ENCODE measurements at places on chromosomes 12 and 14. TPM values are rescaled to one million over a fixed set of nuclear protein-coding genes. Genes with fewer than 3 reads are reported as not detected.

- DNase-seq: no peak
These were observed 23.2 kb upstream of the MEG3 start for GRCh38 chr14:100802766-100803165.

DNA sequence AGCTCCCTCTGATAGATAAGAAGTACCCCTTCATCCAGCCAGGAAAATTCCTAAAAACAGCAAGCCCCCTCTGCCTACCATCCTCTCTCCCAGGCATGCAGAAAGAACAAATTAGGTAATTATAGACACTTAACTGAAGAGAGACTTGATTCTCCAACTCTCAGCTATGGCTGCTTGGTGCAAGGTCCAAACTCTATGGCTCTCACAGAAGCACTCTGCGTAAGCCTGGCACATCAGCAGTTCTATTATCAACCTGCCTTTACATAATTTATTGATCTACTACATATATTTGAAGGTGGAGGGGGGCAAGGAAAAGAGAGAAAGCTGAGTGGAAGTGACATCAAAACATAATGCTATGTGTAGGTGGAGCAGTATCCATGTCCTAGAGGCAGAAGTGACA is 1.1 kb upstream of the MYO1A start:
- DNase-seq: no peak

DNA sequence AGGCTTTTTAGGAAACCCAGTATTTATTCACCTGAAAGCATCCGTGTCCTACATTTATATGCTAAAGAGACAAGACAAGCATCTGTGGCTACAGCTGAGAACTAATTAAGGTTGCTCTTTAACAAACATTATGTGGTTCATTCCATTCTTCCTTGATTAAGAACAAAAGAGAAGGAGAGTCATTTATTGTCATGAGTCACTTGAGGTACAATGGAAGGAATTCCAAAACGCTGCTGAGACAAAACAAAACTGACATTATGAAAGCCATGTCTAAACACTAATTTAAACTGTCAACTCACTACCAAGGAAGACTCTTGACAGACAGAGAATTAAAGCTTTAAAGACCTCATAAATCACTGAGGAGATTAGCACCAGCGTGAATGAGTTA is 214.4 kb downstream of the BMP4 start:
- peak; percentile 12 for DNase-seq

- DNase-seq: peak; percentile 67
These were observed 118.0 kb downstream of the TRHDE start for GRCh38 chr12:72390146-72390545.

DNA sequence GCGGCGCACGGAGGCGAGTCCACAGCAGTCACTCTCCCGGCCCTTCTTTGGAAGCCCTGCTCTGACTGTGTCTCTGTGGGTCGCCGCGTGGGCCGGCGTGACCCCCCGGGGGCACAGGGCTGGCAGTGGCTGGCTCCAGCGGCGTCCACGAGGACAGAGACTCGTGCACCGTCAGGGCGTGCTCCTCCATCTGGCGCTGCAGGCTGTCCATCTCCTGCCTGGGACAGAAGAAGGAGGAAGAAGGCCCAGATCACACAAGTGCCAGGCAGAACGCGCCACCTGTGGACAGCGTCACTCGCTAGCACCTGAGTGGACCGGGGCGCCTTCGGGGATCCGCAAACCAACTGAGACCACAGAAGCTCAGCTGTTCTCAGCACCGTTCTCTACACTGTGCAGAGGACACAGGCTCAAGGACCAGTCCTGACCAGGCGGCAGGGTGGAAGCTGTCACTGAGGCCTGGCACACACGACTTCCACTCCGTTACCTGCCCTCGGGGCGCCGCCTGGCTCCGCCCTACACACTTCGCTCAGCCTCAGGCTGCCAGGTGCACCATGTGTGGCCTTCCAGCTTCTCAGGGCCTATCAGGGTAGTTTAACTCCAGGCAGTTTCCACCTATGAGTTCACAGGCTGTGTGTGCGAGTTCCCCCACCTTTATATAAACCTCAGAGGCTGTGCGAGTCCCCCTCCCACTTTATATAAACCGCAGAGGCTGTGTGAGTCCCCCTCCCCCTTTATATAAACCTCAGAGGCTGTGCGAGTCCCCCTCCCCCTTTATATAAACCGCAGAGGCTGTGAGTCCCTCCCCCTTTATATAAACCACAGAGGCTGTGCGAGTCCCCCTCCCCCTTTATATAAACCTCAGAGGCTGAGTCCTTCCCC is 11.7 kb upstream of the ANKLE2 start:
- no peak for DNase-seq

DNA sequence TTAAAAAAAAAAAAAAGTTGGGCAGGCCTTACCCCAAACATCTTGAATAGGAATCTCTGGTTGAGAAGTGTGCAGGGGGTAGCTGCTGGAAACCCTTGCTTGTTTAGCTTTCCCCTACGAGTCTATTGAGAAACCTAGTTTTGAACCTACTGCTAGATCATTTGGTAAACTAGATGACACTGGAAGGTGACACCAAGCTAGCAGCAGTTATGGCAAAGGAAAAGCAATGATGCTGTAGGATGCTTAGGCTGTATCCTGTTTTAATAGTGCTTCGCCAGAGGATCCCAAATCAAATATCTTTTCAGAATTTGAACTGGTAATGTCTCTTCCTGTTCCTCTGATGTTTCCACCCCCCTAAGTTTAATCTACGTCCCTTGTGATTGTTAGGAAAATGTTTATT is 5.5 kb upstream of the PCED1B start:
- DNase-seq: no peak

The LMO3 gene
- 36.2 TPM for total RNA-seq

The CD69 gene
- 0.26 TPM for total RNA-seq
